ENCODE measurements at places on chromosomes 4 and X. TPM values are rescaled to one million over a fixed set of nuclear protein-coding genes. Genes with fewer than 3 reads are reported as not detected.

RXFP1 gene
- not detected for total RNA-seq

MAGEB1 gene
- total RNA-seq = not detected

FRAS1 gene
- total RNA-seq = not detected

CXCL3 gene
- not detected for total RNA-seq

TBC1D8B gene
- 0.35 TPM for total RNA-seq

PRAF2 gene
- total RNA-seq = 27.1 TPM

SPINK2 gene
- 7.9 TPM for total RNA-seq

CENPVL1 gene
- not detected for total RNA-seq

DNA sequence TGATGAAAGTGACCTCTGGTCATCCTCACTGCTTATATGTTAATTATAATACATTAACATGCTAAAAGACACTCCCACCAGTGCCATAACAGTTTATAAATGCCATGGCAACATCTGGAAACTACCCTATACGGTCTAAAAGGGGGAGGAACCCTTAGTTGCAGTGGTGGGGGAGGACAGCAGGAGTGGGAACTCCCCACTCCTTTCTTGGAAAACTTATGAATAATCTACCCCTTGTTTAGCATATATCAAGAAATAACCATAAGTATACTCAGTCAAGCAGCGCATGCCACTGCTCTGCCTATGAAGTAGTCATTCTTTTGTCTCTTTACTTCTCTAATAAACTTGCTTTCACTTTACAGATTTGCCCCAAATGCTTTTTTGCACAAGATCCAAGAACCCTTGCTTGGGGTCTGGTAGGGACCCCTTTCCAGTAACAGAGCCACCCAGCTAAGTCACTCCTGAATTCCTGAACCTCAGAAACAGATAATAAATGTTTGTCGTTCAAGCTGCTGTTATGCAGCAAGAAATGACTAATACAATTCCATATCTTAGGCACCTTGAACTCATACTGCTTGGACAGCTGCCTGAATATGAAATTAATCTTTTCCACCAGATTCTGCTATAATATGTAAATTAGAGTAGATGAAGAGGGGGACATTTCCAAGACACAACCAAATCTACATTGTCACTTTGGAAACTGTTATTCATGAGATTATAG, 14.4 kb upstream of the REPS2 start:
- DNase-seq = no peak
- no peak overlapping the region for H3K4me3 ChIP-seq
- no peaks in the 10 kb centered on the region for H3K36me3 ChIP-seq
- no peak overlapping the region for H3K27ac ChIP-seq
- no peaks in the 10 kb centered on the region for H3K4me1 ChIP-seq

DNA sequence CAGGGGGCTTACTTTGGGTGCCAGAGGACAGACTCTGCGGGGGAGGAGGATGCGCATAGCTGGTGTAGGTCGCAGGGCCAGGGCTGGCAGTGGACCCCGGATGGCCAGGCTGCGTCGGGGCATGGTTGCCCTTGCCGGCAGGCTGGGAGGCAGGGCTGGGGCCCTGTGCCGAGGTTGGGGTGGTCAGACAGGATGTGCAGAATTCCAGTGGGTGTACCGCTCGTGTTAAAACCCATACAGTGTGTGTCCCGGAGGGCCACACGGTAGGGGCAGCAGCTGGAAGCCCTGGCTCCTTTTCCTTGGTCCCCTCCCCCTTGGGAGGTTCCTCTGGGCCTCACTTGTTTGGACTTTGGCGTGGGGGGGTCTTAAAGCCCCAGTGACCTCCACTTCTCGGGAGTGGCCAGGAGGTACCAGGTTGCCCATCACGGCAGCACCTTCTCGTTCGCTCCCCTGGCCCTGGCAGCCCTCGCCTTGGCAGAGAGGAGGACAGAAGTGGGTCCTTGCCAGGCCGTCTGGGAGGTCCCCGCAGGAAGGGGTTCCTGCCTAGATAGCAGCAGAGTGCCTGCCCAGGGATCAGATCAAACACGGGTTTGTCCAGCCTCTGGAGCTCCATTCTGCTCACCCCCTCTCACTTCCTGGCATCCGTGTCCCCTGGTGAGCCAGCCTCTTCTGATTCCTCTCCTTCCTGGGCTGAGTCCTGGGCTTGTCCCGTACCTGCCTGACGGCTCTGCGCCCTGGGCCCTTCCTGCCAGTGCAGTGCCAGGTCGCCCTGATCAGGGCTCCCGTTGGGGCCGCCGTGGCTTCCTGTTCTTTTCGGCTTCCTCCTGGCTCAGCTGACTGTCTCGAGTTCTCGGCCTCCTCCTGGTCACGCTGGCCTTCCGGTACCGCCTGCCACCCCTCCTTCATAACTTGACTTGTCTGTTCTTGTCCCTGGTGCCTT, 56.7 kb upstream of the HGFAC start:
- peaks cover 2% of the 10 kb centered on the region for H3K27me3 ChIP-seq
- H3K4me3 ChIP-seq = no peak overlapping the region
- no peak for DNase-seq
- peaks cover 3% of the 10 kb centered on the region for H3K36me3 ChIP-seq
- H3K4me1 ChIP-seq = peaks cover 29% of the 10 kb centered on the region

GRCh38 chr4:14078326-14078725, 450.8 kb upstream of the BOD1L1 start:
- H3K4me3 ChIP-seq = no peak overlapping the region
- H3K4me1 ChIP-seq = no peaks in the 10 kb centered on the region
- no peak overlapping the region for H3K27ac ChIP-seq
- H3K27me3 ChIP-seq = no peaks in the 10 kb centered on the region
- DNase-seq = no peak

DNA sequence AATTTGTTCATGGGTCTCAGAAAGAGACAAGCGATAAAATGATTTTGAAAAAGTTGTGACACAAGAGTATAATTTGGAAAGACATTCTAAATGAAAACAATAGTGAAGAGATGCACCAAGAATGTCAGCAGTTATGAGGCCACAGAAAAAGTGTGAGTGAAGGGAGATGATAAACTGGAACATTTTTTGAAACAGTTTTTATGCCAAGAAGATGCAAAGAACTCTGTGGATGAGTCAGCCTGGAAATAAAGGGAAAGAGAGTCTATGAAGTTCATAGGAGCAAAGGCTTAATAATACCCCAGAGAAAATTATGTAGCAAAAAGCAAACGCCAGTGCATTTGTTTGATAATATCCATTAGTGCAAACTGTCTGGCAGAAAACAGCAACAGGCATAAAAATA, 188.4 kb upstream of the TBC1D9 start:
- DNase-seq = no peak
- peaks cover 2% of the 10 kb centered on the region for H3K27me3 ChIP-seq
- no peak overlapping the region for H3K4me3 ChIP-seq

DNA sequence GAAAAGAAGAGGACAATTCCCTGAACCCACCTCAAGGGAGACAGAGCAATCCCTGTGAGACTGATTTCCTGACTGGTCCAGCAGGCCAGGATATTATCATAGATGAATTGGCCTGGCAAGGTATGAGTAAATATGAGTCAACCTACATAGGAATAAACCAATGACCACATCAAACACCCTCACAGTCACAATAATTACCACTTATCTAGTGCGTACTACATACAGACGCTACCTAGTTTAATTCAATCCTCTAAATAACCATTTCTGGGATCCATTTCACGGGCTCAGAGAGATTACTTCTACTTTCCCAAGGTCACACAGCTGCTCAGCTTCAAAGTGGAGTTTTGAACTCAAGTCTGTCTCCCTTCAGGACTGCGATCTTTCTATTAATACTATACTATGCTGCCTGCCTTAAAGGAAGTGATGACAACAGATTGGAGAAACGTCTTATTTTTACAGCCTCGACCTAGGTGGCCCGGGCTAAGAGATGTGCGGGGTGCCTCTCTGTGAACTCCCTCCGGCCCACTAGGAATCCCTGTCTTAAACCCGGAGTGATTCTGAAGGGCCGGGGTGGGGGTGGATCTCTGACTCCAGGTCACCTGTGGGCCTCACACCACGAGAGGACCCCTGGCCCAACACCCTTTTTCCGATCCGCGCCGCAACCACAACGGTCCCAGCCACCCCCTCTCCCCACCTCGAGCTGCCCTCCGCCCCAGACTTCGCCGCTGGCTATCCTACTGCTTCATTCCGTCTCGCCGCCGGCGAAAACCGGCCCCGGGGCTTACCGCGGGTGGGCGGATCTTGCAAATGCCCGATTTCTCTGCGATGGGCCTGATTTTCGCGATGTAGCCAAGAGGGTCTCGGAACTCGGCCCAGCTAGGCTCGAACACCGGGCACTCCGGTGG, 800 bp downstream of the KDM5C start:
- peaks cover 16% of the 10 kb centered on the region for H3K36me3 ChIP-seq
- H3K4me3 ChIP-seq = peak overlapping the region; percentile 90
- no peaks in the 10 kb centered on the region for H3K27me3 ChIP-seq
- peaks cover 44% of the 10 kb centered on the region for H3K4me1 ChIP-seq
- peak; percentile 6 for DNase-seq

DNA sequence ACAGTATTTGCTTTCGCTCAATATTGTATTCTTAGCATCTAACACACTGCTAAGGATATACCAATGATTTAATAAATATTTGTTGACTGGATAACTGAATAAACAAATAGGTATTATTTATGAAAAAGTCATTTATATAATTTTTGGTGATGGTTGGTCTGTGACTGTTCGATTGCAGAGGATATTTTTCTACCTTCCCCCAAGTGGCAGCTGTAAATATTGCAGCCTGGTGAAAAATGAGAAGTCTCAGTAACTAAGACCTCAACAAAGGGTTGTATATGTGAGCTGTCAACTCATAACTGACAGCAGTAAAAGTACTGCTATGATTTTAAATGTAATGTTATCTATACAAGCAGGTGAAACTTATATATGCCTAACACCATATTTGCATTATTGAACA, 36.0 kb downstream of the HTR2C start:
- H3K27me3 ChIP-seq = no peaks in the 10 kb centered on the region
- H3K36me3 ChIP-seq = no peaks in the 10 kb centered on the region
- H3K27ac ChIP-seq = no peak overlapping the region

DNA sequence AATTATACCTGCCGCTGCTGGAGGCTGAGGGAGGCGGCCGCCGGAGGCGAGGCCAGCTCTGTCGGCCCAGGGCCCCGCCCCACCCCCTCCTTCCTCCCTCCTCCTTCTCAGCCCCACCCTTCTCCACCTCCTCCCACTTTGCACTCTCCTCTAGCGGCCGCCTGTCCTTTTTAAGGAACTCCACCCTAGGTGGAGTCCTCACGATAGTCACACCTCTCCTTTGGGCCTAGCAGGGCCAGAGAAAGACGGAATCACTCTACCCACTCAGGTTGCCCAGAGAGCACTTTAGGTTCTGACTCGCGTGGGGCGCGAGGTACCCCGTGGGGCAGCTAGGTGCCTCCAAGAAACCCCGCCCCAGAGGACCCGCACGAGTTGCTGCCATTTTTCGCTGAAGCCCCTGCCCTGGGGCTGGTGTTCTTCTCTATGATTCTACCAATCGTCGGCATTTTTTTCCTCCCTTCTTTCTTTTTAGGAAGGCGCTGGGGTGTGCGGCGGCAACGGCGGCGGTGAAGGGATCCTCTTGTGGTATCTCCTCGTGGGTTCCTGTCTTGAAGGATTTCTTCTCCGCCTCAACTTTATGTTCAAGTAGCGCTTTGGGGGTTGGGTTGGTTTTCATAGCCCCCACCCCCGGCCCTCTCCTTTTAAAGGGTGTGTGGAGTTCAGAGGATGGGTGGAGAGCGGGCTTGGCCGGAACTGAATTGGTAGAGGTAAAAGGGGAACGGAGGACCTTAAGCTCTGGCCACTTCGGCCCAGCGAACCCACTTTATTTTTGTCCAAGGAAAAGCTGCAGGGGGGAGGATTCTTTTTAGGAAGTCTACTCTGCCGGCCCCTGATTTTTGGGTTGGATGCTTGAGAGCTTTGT, at the start of gene KLF8:
Gene KLF8, plus strand, starts transcription at position 136 of the 862 bp plus-strand sequence. CDS start 979 bp downstream, outside the sequence.
- peak within 1 kb of the TSS; percentile 81 for H3K4me3 ChIP-seq
- H3K36me3 ChIP-seq = peaks cover 6% of the 10 kb centered on the region
- H3K27ac ChIP-seq = peak within 1 kb of the TSS; percentile 89
- H3K4me1 ChIP-seq = peaks cover 49% of the 10 kb centered on the region
- DNase-seq = peak; percentile 54

- DNase-seq = no peak
- no peak overlapping the region for H3K27ac ChIP-seq
- H3K36me3 ChIP-seq = peaks cover 4% of the 10 kb centered on the region
- no peak overlapping the region for H3K4me3 ChIP-seq
Observed at GRCh38 chr4:56666279-56666678, 14.8 kb downstream of the HOPX start.

DNA sequence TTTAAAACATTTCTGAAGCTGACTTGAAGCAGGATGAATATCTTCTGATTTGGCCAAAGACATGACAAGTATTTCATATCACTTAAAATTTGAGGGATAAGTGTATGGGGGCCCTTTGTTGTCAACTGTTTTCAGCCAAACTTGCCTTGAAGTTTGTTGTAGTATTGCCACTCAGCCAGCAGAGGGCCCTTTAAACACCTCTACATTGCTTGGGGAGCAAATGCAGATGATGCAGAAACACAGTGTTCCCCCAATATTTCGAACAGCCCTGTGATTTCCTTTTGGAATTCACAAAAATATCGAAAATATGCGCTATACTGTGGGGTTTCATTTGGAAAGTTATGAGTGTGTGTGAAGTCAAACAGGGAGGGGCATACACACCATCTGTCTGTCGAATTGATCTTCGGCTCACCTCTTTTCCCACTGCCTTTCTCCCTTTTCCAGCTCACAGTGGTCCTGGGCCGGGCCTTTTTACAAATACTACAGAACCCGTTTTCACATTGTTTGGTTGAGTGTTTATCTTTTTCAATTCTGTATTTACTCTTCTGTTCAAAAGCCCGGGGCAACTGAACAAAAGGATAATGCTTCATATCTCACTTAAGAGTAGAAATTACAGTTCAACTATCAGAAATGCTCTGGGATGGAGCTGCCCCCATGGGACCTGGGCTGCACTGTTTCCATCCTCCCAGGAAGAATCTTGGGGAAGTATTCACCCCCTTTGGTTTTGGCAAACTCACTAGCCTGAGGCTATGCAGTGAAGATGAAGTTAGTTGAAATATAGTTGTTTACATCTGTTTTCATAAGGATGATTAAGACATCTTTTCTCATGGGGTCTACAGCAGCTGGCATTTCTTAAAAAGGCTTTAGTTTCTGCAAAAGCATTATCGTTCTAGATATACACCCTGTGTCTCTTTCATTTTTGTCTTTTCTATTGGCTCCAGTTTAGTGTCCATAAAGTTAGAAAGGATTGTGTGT, 137.6 kb downstream of the EGF start:
- H3K27ac ChIP-seq = no peak overlapping the region
- peaks cover 6% of the 10 kb centered on the region for H3K4me1 ChIP-seq

DNA sequence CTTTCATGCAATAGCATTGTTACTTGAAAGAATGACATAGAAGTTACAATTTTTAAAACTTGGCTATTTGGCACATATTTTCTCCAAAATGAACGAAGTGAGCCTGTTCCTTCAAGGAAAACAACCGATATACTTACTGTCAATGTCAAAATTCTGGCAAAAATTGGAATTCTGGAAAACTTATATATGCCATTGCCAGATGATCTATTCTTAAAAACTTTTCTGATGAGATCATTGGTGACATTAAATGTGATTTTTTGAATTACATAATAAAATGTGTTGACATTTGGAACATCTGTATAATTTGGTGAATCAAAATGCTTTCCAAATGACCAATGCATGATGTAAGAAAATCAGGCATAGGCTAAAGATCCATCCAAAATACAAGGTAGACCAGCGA, 209.0 kb downstream of the SCFD2 start:
- no peaks in the 10 kb centered on the region for H3K27me3 ChIP-seq
- no peak for DNase-seq
- no peaks in the 10 kb centered on the region for H3K4me1 ChIP-seq
- no peak overlapping the region for H3K27ac ChIP-seq

GRCh38 chrX:40062525-40063155, 35.1 kb downstream of the BCOR start:
- DNase-seq = no peak
- peaks cover 52% of the 10 kb centered on the region for H3K36me3 ChIP-seq
- H3K27ac ChIP-seq = no peak overlapping the region
- H3K4me1 ChIP-seq = peaks cover 59% of the 10 kb centered on the region
- no peaks in the 10 kb centered on the region for H3K27me3 ChIP-seq

All from activated CD4-positive, alpha-beta T cell treated with anti-CD3 and anti-CD28 coated beads, Interleukin-2, amount 10 ng/mL, durations not matched to agents 7 days and 5 days (primary cell).